HS-5 (cell line): ENCODE measurements at places on chromosomes 2 and 18.

- peak; percentile 48 for DNase-seq
These were observed 45.6 kb downstream of the SESTD1 start for GRCh38 chr2:179218848-179219594.

- no peak for DNase-seq
These were observed 13.1 kb upstream of the NAB1 start for GRCh38 chr2:190635781-190636180.

GRCh38 chr18:58484989-58485981, 143.6 kb downstream of the ALPK2 start:
- no peak for DNase-seq

GRCh38 chr18:34122724-34123334, 101.9 kb downstream of the NOL4 start:
- DNase-seq = peak; percentile 28

DNA sequence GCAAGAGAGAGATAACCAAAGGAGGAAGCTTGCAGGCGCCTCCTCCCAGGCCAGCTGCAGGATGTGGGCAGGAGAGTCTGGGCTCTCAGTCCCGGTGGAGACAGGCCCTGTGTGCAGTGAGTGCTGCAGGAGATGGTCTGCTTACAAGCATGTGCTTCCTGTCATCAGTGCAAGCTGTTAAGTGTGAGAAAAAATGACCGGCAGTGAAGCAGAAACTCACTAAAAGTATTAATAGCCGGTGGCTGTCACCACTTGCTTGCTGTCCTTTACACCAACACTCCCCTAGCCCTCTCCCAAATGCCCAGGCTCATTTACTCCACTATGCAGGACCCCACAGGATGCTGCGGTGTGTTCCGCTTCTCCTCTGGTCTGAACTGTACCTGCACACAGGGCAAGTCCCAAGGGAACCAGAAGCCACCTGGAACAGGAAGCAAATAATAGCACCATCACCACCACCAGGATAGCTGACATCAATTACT, 435.6 kb upstream of the HS6ST1 start:
- DNase-seq = no peak

DNA sequence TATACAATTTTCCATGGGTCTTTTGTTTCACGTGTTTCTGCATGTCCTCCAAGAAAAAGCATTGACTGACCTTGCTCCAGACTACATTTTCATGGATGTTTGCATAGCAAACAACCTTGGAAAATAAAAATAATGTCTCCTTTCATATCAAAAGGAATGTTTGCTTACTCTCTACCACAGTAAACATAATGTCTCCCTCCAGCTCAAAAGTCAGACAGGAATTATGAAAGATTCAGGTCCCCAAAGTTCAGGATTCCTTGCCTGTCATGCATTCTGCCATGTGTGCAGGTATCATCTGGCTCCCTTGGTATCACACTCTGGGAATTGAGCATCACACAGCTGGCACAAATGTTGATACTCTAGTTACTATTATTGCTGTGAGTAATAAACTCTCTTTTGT, 103.1 kb upstream of the ZC3H15 start:
- no peak for DNase-seq

DNA sequence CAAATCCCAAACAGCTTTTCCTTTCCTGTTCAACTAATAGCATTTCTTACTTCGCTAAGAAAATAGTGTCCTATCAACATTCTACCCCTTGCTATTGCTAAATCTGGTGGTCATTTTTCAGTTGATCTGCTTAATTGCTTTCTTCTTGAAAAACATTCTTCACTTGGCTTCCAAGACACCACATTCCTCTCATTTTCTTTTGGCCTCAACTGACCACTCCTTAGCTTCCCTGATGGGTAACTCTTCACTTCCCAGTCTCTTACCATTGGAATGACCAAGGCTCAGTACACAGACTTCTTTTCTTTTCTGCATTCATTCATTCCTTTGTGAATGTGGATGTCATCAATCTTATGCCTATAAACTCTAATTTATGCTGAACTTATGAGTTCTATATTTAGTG, 230.8 kb upstream of the CDH2 start:
- no peak for DNase-seq

DNA sequence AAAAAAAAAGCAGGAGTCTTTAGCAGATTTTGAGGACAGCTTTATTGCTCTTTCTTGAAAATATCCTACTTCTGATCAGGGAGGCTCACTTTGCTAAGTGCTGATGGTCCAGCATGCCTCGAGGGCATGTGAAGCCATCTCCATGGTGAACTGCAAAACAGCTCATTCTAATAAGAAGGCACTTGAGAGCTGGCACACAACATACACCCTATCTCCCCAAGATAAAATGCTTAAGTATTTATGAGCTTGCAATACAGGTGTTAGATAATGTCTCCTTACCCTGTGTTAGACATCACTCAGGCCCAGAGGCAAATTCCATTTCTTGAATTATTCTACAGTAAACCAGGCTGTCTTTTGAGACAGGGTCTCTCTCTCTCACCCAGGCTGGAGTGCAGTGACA, 2.7 kb downstream of the ENOSF1 start:
- no peak for DNase-seq

GRCh38 chr2:51013079-51013932, 18.6 kb downstream of the NRXN1 start:
- DNase-seq = no peak

DNA sequence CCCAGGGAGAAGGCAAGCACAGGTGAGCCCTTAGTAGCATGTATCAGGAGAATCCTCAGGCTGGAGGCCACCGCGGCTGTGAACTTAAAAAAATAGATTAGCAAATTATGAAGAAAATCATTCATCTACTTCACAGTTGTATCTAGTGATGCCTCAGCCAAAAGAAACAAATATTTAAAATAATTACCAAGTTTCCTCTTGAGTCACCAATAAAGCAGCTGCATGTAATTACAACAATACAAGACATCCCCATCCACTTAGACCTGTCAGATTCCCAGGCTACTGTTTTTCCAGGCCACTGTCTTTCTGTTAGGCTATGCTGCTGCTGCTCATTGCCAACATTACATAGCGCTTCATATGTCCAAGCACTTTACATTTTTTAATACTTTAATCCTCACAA, 54.6 kb upstream of the PHLPP1 start:
- no peak for DNase-seq

DNA sequence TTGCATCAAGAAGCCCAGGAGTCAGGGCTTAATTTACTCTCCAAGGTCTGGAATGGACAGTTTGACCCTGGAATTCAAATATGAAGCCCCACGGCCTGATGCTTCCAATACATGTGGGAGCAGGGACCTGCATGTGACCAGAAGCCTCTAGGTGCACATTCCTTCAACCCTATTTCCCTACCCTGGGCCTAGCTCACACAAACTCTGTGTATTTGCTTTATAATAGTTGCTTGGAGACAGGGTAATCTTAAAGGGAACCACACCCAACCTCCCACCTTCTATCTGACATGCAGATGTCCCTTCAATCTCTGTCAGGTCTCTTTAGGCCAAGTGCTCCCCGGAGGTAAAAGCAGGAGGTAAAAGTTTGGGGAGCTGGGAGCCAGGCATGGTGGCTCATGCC, 55.4 kb upstream of the PPP1CB start:
- no peak for DNase-seq

DNA sequence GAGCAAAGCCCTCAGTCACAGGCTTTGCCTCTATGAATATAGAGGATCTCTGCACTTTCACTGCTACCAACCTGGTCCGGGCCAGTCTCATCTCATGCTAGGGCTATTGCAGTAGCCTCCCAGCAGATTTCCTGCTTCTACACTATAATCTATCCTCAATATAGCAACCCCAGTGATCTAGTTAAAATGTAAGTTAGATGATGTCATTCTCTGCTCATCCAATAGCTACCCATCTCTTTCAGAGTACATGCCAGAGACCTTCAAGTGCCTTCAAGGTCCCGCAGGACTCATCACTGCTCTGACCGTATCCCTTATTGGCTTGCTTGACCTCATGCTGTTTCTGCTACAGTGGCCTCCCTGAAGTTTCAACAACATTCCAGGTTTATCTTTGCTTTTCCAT, 186.3 kb downstream of the LOXHD1 start:
- no peak for DNase-seq

GRCh38 chr2:85133751-85134254, 611 bp downstream of the TCF7L1 start:
- no peak for DNase-seq

DNA sequence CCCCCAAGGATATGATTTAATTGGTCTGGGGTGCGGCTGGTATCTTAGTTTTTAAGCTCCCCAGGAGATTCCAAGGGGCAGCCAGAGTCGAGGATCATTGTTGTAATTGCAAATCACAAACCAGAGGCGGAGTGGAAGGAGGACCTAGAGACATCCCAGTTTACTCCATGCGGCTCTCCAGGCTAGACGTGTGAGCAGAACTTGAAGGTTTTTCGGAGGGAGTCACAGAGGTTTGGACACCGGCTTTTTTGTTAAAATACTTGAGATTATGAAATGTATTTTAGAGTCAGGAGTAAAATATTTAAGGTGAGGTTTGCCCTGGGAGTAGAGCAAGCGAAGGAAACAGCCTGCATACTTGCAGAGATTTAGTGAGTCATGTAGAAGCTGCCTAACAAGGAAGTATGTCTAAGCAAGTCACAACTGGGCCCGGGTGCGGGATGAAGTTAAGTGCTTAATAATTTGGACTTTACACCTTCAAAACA, 39.5 kb downstream of the TGOLN2 start:
- DNase-seq = peak; percentile 74

DNA sequence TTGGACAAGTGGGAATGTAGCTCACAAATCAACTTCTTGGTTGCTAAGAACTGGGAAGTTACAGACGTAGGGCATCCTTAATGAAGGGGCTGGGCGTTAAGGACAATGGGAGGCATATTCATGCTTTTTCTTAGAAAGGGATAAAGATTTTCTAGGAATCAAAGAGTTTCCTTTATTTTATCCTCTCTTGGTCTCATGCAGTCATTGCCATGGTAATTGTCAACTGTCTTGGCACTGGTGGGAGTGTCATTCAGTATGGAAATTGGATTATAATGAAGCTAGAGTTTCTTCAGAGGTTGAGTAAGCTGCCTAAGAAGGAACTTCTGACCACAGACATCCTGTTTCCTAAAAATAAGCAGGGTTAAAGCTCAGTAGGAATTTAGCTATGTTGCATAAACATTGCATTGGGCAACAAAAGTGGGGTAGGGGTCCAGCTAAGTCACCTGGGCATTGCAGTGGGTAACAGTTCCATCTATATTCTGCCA, 114.0 kb downstream of the LYPD6B start:
- DNase-seq = no peak

DNA sequence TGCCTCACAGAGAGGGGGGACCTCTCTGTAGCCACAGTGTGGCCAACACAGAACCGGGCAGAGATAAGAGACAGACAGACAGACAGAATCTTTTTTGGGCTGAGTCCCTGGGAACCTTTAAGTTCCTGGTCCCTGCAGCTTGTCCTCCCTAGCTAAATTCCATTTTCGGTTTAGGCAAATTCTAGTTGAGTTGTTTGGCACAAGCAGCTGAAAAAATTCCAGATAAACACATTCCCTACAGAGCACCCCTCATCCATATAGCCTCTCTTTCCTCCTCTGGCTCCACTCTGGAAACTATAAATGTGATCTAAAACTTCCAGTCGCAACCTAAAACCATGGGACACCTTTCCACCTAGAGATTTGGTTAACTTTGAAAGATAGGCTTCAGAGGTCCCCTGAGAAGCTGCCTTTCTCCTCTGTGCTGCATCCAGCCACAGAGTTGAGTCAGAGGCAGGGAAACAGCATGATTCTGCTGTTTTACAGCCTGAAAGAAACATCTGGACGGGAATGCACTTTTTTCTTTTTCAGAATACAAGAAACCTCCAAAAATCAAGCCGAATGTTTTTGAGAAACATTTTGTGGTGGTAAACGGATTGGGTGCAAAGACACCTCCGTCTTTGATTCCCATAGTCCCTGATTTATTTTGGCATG, 30.9 kb downstream of the SLC4A3 start:
- no peak for DNase-seq

GRCh38 chr2:54579682-54580620, 123.8 kb downstream of the SPTBN1 start:
- no peak for DNase-seq

DNA sequence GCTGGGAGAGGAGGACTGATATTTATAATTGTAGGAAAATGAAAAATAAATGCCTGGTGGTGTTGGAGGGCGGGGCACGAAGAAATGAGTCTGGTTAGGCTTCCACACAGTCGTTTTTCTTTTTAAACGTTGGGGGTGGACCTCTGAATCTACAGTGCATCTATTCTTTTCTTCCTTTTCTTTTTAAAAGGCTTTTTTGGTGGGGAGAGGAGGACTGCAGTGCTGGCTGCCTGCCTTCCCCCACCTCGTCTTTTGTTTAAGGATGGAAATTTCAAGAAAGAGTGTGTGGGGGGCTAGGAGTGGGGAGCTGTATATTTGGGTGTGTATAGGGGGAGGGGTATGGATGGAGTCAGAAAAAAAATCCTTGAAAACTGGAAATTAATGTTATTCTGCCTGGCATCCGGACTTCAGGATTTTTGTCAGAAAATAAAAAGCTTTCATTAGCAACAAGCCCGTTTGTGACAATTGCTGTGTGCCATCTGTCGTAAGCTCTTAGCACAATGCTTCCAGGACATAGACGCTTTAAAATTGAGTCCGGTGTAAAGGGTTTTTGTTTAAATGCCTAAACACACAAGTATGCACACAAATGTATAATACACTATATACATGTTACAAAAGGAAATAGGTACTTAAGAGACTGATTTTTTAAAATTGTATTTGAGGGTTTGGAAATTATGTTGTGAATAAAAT, 1.1 kb downstream of the MAP2 start:
- DNase-seq = no peak

DNA sequence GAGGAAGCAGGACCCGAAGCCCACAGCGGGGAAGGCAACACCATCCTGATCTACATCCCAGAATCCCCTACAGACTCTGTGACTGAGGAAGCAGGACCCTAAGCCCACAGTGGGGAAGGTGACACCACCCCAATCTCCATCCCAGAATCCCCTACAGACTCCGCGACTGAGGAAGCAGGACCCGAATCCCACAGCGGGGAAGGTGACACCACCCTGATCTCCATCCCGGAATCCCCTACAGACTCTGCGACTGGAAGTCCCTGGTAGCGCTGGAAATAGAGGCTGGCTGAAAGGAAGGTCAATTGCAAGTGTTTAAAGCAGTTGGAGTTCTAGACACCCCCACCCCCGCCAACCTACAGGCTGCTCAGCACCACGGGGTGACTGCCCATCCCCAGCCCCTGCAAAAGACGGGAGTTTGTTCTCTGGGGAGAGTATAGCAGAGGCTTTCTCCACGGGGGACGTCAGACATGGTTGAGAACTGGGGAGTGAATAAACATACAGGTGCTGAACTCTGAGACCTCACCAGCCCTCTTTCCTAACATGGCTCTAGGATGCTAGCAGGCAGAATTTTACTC, 21.0 kb downstream of the CIB4 start:
- no peak for DNase-seq

DNA sequence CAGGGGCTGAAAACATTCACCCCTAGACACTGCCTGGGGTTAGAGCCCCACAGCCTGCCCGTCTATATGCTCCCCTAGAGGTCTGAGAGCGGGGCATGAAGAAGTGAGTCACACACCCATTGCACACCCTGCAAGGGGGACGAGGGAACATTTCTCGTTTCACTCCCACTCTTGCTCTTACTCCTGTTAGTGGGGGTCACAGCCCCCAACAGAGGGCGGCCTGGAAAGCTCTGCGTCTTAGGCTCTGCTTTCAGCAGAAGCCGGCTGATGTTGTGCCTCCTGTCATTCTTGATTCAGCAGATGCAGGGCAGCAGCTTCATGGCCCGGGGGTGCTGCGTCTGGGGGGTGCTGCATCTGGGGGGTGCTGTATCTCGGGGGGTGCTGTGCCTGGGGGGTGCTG, 141.3 kb downstream of the ASB1 start:
- no peak for DNase-seq
